NCI-H1092 treated with DMSO at 0.1 percent for 48 hours (cell line): ENCODE measurements at places on chromosomes 1 and 21.

DNA sequence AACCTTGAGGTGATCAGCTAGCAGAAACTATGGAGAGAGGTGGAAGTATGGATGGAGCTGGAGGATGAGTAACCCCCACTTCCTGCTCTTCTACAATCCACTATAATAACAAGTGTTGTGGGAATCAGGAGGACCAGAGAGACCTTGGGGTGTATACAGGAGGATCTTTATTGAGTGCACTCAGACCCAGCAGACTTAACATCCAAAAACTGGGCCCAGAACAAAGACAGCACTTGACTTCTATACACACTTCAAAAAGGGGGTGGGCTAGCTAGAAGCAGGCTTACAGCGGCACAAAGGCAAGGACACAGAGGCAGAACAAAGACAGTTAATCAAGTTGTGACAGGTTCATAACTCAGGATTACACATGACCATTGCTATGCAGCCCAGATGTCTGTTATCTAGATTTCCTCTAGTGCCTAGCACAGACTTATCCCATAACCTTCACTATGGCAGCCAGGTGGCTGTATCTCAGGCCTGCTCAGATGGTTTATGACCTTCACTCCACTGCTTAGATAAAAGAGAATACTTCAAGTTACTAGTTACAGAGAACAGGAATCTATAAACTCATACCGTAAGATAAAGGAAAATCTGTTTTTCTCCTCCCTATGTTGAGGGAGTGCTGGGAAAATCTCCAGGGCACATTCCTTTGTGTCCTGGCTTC, 36.1 kb upstream of the PADI2 start:
- no peak for DNase-seq

- no peak for DNase-seq
These were observed 55.2 kb downstream of the COL6A1 start for GRCh38 chr21:46036696-46037330.

GRCh38 chr1:221884821-221885220, 142.9 kb upstream of the DUSP10 start:
- DNase-seq = no peak

DNA sequence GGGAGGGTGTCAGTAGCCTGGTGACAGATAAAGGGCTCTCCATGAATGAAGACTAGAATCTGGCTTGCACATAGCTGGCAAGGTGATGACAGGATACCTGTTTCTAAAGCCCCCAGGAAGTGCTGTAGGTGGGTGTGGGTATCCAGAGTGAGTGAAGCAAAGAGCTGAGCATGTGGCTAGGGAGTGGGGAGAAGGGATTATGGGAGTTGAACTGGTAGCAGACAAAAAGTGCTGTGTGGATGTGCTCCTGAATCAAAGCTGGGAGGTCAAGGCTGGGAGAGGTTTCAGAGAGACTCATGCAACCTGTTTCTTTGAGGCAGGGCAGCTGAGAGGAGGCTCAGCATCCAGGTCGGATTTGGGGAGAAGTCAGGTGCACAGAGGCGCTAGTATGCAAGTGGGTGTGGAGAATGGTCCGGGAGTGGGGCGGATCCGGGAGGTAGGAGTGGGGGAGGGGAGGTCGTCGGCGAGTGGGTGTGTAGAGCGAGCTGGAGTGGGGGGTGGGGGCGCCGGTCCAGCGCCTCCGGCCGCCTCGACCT, 600 bp downstream of the ASTN1 start:
- peak; percentile 29 for DNase-seq

GRCh38 chr21:41766883-41767605, at the start of gene RIPK4:
RIPK4 (minus strand) TSS chr21:41767052; CDS start chr21:41767041, 11 bp downstream.
- peak; percentile 53 for DNase-seq

- no peak for DNase-seq
These were observed 264.7 kb downstream of the CTH start for GRCh38 chr1:70675737-70676156.

- no peak for DNase-seq
These were observed 34.5 kb downstream of the UCK2 start for GRCh38 chr1:165861911-165862310.

DNA sequence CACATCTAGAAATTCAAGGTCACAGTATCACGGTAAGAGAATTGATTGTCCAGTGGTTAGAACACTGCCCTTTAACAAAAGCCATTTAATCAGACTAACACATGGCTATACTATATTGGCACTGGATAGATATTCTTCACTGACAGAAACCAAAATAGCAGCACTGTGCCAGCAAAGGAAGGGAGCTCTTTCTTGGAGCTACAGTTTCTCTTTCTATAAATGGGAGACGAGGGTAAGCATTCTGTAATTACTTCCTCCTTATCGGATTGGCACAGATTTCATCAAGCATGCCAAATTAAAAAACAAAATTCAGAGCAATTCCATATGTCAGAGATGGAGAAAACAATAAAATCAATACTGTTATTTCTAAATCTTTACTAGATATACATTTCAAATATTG, 115.7 kb upstream of the CACYBP start:
- DNase-seq = no peak

GRCh38 chr1:31376375-31377134, 3.7 kb upstream of the FABP3 start:
- no peak for DNase-seq

DNA sequence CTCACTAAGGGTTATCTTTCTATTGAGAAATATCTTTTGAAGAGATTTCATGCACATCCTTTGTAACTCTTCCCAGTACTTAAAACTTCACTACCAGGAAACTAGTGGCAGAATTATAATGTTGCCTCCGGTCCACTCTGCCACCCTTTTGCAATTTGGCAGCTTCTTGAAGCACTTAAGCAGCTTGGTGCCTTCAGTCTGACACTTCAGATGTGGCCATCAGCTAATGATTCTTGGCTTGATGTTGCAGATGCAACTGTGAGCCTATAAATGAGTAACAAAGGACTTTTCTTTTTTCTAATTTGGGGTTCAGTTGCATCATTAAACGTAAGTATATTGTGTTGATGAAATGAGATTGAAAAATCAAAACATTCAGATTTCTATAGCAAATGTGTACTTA, 187.5 kb upstream of the C21orf91 start:
- DNase-seq = peak; percentile 66

DNA sequence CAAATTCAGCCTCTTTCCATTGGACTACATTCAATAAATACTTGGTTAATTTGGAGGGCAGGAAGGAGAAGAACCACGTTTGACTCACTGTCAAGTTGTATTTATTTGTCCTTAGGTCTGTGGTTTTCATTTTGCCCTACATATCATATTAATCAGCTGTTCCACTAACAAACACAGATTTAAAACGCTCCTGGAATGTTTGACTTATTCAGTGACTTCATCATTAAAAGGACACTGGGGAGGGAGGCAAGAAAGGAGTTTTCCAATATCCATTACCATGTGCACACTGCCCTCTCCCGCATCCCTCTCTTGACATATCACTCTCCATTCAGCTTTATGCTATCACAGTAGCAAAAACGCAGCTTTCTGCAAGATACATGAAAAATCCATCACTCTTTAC, 98.2 kb upstream of the C1orf87 start:
- DNase-seq = no peak

- DNase-seq = no peak
These were observed 188.6 kb downstream of the FCRL5 start for GRCh38 chr1:157363660-157364140.

GRCh38 chr1:218459878-218460711, 115.0 kb downstream of the TGFB2 start:
- DNase-seq = no peak

GRCh38 chr1:224696891-224697765, 81.0 kb downstream of the CNIH3 start:
- DNase-seq = no peak

- no peak for DNase-seq
These were observed 789 bp upstream of the PTPN14 start for GRCh38 chr1:214552174-214552608.

- no peak for DNase-seq
These were observed 1.4 kb upstream of the BRINP3 start for GRCh38 chr1:190479050-190479397.

DNA sequence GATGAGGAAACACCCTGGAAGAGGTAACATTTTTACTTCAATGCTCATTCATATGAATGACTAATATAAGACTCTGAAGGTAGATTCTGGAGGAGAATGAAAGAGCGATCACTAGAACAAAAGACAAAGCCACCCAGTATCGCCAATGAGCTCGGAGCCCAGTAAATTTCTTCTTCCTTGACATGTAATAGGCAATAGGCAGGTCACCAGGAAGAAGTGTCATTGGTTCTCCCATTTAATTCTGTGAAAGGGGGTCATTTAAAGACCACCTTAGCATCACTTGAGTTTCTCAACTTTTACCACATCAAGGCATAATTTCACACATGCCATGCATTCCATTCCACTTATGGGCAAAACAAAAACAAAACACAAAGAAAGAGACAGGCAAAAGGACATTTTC, 7.9 kb downstream of the TNFSF18 start:
- no peak for DNase-seq

- DNase-seq = no peak
These were observed 17.2 kb upstream of the SLAMF6 start for GRCh38 chr1:160539990-160540858.

GRCh38 chr1:77360256-77360655, 78.4 kb downstream of the AK5 start:
- DNase-seq = no peak

DNA sequence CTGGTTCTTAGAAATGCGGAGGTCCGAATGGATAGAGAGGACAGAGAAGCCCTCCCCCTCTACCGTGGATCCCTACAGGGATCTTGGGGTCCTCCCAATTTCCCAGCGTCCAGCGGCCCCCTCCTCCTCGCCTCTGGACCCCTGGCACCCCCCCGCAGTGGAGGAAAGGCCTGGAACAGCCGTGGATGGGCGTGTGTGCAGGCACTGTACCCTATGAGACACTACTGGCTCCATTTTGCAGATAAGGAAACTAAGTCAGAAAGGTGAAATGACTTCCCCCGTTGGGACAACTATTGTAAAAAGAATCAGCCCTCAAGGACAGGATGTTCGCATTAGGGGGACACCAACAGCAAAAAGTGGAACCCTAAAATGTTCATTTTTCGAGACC, 931 bp upstream of the CLSTN1 start:
- no peak for DNase-seq

- DNase-seq = no peak
These were observed 116.3 kb upstream of the SOD1 start for GRCh38 chr21:31543191-31543590.

DNA sequence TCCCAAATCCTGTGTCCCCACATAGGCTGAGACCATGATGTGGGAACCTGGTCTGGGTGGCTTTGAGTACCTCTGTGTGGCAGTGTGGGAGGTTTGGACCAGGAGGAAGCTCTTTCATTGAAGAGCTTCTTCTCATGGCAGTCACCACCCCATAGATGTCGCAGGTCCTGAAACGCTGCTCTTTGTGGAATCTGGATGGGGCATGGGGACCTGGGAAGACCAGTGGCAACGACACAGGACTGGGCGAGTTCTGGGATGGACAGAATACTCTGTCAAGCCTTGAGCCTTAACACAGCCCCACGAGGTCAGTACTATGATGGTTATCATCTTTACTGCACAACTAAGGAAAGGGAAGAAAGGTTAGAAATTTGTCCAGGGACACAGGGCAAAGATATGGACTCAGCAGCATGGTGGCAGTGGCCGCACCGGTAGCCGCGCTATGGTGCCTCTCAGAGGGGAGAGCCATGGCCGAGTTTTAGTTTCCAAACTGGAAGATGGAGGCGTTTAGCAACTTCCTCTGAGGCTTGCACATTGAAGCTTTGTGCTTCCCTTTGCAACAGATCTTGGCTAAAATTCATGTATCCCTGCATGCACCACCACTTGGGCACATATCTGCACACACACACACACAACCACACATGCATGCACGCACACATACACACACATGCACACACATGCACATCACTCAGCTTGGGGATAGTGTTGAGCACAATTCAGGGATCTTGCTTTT, 117.7 kb upstream of the C1orf174 start:
- no peak for DNase-seq

- no peak for DNase-seq
These were observed 169.5 kb upstream of the PKN2 start for GRCh38 chr1:88514544-88515060.

- DNase-seq = no peak
These were observed 38.6 kb downstream of the C21orf91 start for GRCh38 chr21:17780539-17780938.

DNA sequence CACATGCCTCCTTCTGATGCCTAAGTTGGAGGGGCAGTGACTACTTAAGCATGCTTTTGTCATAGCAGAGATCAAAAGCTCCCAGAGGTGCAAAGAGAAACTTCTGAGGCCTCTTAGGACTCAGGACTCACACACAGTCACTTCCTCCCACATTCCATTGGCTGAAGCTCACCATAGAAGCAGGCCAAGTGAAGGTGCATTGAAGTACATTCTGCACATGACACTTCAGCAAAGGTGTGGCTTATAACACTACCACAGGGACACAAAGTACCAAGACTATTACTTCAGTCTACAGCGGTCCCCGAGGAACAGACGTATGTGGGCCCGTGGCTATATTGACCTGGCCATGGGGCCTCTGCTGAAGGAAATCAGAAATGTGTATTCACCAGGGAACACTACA, 2.5 kb upstream of the POGK start:
- no peak for DNase-seq

- DNase-seq = no peak
These were observed 21.7 kb upstream of the ACTRT2 start for GRCh38 chr1:2999571-2999970.

GRCh38 chr1:215423288-215423687, 143.8 kb upstream of the KCTD3 start:
- DNase-seq = no peak

GRCh38 chr1:208219098-208219658, 25.0 kb downstream of the PLXNA2 start:
- DNase-seq = no peak

DNA sequence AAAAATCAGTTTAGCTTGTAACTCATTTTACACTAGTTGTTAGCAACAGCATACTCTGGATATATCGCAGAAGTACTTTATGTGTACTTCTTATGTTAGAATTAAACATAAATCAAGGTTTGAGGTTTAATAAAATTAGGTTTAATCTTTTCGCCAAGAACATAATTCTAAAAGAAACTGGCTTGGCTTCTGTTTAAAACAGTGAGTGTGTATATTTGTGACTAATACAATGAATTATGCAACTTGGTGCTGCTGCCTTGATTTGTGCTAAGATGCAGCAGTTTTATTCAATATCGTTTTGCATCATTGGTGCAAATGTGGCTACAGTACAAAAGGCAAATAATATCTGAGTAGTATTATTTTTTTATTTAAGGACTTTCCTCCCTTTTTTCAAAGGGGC, 44.8 kb downstream of the USP25 start:
- DNase-seq = no peak

GRCh38 chr1:175225805-175226129, 33.2 kb upstream of the KIAA0040 start:
- DNase-seq = no peak

- no peak for DNase-seq
These were observed 24.8 kb upstream of the RGS18 start for GRCh38 chr1:192133350-192133926.

GRCh38 chr21:41752231-41752681, 14.6 kb downstream of the RIPK4 start:
- no peak for DNase-seq

- DNase-seq = no peak
These were observed 583.1 kb upstream of the RGS18 start for GRCh38 chr1:191575180-191575579.

GRCh38 chr1:217072926-217073325, 349.7 kb upstream of the ESRRG start:
- DNase-seq = no peak
